ENCODE measurements at places on chromosomes 3 and 15.

DNA sequence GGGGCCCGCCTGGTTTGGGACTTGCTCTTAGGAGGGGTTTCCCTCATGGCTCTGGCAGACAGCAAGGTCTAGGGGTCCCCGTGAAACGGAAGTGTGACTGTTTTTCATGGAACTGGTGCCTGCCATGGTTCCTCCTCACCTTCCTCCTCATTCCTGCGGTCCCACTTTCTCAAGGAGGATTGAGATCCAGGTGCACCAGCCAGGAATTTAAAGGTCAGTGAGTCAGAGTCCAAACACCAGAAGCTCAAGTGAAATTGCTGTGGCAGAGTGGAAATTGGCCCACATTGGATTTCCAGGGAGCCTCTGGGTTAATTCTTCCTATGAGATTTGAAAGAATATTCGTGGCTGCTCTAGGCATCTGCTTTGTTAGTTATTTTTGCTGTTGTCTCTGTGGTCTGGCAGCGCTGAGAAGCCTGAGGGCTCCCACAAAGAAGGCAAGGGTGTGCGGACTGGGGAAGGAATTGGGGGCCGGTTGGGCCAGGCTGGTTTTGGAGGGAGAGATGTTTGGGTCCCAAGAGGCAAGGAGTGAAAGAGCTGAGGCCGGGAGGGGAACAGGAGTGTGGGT is 60.4 kb upstream of the TNFAIP8L3 start:
- no peak for DNase-seq

GRCh38 chr3:40994611-40995010 is 204.7 kb upstream of the CTNNB1 start:
- DNase-seq, result no peak

DNA sequence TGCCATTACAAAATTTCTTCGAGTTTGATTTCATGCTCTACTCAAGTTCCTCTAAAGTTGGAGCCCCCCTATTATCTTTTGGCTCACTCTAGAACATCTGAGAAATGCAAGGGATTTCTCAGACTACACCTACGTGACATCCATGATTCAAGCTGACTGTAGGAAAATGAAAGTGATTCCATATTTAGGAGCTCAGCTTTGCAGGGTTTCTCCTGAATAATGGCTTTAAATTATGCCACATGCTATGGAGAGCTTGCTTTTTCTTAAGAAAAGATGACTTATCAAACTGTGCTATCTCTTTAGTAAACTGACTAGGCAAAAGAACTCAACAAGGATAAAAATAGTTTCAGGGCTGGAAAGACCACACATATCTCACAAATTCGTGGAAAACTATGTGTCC is 292.1 kb downstream of the LSAMP start:
- DNase-seq, result no peak

GRCh38 chr3:13451301-13451673 is 28.8 kb upstream of the HDAC11 start:
- peak; percentile 88 for DNase-seq

GRCh38 chr15:63509955-63510940 is 5.9 kb downstream of the USP3 start:
- DNase-seq, result no peak

- DNase-seq, result no peak
Measured at GRCh38 chr15:92082006-92082843, 228.7 kb downstream of the SLCO3A1 start.

DNA sequence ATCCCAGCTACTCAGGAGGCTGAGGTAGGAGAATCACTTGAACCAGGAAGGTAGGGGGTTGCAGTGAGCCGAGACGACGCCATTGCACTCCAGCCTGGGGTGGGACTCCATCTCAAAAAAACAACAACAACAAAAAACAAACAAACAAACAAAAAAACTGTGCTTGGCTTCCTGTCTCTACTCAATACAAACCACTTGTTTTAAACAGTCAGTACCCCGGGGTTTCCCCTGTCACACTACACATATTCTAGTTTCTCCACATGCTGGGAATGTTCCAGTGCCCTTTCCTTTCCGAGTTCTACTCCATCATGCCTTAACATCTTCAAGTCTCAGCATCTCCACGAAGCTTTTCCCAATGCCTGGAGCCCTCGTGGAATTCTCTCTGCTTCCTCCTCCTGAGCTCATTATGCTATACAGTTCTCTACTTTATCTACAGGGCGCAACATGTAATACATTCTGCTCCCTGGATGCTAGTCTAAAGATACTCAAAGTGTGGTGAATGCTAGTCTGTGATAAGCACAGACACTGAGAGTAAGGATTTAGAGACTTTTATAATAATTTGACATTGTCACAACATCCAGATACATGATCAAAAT is 7.8 kb downstream of the EMC3 start:
- peak; percentile 84 for DNase-seq
